ENCODE measurements at places on chromosomes 5 and 9. TPM values are rescaled to one million over a fixed set of nuclear protein-coding genes. Genes with fewer than 3 reads are reported as not detected.

Gene OR13J1
- total RNA-seq, result not detected

DNA sequence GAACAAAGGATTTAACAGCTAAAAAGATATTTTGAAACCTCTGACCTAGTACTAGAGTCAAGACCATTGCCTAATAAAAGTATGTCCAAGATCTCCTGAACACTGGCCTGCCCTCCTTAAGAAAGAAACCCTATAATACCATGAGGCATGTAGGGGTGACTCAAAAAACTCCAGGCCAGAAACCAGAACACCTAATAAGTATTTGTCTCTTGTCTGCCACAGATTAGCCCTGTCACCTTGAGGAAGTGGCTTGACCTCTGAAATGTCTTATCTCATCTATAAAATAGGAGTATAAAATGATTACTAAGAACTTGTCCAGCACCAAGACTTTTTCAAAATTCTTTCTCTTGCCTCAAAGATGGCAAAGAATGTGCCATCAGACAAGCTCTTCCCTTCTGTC lies 125.5 kb upstream of the RASGRF2 start:
- no peak for DNase-seq

Gene IL33
- 21.0 TPM for total RNA-seq

GRCh38 chr9:135328485-135329417 lies 150.8 kb upstream of the PPP1R26 start:
- DNase-seq, result no peak

DNA sequence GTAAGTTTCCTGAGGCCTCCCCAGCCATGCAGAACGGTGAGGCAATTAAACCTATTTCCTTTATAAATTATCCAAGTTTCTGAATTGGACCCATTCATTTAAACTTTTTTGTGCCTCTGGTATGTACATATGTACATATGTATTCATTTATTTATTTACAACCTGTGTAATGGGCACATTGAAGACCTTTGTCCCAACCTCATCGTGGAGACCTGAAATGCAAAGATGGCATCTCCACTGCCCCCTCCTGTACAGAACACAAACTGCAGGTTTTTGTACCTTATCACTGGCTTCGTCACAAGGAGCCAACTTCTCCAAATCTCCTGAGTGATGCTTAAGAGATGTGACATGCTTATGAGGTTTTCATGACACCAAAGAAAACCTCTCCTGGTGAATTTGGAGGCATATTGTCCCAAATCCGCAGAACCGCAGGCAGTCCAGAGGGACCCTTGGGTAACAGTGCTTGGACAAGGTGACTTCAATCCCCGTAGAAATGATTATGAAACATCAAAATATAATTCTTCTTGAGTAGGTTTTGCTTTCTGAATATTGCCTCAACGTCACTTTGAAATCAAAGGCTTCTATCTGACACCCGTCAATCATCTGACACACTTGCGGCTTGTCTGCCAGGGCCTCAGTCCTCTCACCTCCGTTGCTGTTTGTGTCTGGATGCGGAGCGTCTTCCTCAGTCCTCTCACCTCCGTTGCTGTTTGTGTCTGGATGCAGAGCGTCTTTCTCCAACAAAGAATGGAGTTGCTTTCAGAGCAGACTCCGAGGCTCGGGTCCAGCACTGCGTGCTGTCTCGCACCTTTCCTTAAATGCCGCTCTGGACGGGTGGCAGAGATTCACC lies 135.0 kb upstream of the IRX4 start:
- no peak for DNase-seq

Gene UAP1L1
- 22.8 TPM for total RNA-seq

GRCh38 chr5:172088801-172089200 lies 82.4 kb upstream of the FBXW11 start:
- DNase-seq, result no peak

GRCh38 chr9:90559075-90560073 lies 83.2 kb downstream of the DIRAS2 start:
- DNase-seq, result no peak

GRCh38 chr5:14298126-14298847 lies 155.1 kb downstream of the TRIO start:
- DNase-seq, result no peak

DNA sequence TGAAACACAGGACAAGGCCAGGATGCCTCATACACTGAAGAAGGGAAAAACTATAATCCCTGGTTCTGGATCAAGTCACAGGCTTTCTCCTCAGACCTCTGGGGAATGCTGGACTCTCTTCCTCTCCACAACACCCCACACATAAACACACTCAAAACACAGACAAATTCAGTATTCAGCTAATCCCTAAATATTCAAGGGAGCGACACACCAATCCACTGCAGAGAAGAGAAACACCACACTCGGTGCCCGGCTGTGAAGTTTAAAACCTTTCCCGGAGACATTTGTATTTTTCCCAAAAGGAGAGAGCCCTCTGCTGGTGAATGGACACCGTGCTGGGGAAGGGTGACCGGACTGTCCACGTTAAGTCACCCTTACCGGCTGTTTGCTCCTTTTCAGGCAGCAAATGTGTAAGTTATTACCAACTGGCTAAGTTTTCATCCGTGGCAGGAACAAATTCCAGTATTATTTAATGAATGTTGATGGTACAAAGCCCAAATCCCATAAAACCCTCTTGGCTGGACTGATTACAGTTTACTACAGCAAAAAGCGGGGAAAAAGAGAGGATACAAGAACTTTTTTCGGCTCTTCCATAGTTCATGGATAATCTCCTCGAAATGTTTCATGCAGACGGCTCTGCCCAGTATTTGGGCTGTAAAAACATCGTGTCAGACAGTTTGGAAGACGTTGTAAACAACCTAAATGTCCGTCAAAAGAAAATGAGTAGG lies 130.9 kb upstream of the SLC30A5 start:
- peak; percentile 69 for DNase-seq

GRCh38 chr5:177591690-177592009 lies 353 bp upstream of the TMED9 start:
- no peak for DNase-seq

- DNase-seq, result peak; percentile 61
Measured at GRCh38 chr5:31855134-31856040, 216.5 kb downstream of the PDZD2 start.

Gene NR5A1
- total RNA-seq, result not detected

GRCh38 chr5:155587458-155587857 lies 573.9 kb downstream of the KIF4B start:
- no peak for DNase-seq

GRCh38 chr5:165887147-165887546 lies 2381.7 kb downstream of the MAT2B start:
- no peak for DNase-seq

Gene AGXT2
- not detected for total RNA-seq

DNA sequence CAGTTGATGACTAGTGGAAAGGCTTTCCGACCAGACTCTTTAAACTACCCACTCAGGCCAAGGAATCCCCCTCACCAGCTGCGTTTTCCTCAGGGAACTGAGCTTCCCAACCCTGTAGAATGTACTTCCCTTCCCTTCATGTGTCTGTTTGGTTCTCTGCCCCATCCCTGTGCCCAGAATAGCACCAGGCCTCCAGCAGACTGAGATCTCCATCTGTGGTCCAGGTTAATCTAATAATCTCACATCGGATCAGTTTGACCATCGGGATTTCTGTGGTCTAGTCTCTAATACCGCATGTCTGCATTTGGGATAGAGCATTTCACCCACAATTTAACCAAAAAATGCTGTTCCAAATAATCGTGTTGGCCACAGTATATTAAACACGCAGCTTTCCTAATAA lies 237.2 kb downstream of the ROR2 start:
- no peak for DNase-seq

Gene BTNL9
- 3.5 TPM for total RNA-seq

Gene ADRB2
- total RNA-seq, result 5.9 TPM

GRCh38 chr5:180670157-180670556 lies 20.8 kb upstream of the FLT4 start:
- DNase-seq, result no peak

- no peak for DNase-seq
Measured at GRCh38 chr9:81874931-81875330, 53.3 kb upstream of the SPATA31D4 start.

DNA sequence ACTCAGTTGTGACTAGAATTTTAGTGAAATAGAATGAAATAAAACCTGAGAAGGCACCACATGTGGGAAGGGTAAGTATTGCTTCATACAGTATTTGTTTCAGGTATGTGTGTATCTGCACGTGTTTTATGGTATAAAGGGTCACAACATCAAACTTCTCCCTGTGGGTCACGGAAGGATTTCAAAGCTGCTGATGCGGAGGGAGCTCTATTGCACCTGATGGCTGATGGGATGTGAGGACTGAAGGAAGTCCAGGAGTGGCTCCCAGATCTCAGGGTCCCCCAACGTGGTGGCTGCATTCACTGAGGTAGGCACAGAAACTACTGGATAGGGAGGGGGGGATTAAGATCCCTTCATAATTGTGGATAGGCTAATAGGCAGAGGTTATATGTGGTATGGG lies 159.7 kb downstream of the PJA2 start:
- DNase-seq, result no peak

DNA sequence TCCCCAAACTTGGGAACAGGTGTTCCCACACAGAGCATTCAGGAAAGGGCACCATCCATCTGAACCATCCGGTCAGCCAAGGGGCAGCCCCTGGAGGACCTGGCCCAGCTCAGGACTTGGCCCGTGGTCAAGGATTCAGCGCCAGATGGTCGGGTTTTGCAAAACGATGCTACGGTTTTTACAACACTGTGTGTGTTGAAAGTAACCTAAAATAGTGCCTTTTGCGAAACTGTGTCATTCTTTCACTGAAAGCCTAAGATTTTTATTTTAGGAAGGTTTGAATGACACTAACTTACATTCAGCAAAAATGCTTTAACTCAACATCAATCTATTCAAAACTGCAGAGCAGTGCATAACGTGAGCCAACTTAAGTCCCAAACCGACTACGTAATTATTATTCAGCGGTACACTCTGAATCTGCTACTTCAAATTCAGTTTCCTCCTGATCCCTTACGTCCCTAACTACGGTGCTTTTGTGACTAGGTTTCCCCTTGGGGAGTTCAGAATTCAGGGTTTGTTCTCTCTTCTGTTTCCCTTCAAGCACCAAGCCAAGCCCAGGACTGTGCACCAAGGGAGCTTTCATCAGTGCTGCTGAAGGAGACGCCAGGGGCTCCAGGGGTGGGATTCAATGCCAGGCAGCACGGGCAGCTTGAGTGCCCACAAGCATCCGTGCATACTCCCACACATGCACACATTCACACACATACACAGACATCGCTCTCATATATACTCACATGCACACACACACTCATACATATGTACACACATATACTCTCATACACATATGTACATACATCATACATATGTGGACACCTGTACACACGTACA lies 25.8 kb downstream of the LPCAT1 start:
- no peak for DNase-seq
